Tibial nerve (tissue), 4 donors: ENCODE measurements at places on chromosomes 2 and 18. TPM values are rescaled to one million over a fixed set of nuclear protein-coding genes. Genes with fewer than 3 reads are reported as not detected.

The POTEJ gene
- not detected for total RNA-seq

The SLC14A1 gene
- 0.39 TPM for total RNA-seq

The PTH2R gene
- total RNA-seq, result not detected

The BOK gene
- 61.2 TPM for total RNA-seq

The SULT6B1 gene
- total RNA-seq, result not detected

The CRYGD gene
- not detected for total RNA-seq

The KRTCAP3 gene
- total RNA-seq, result not detected

The CAVIN2 gene
- total RNA-seq, result 47.9 TPM

The TRIP12 gene
- 190 TPM for total RNA-seq

The KYNU gene
- 4.8 TPM for total RNA-seq

The ALK gene
- 0.39 TPM for total RNA-seq

The KLHL41 gene
- 0.90 TPM for total RNA-seq

The FOXI3 gene
- not detected for total RNA-seq

The LAMA1 gene
- 1.2 TPM for total RNA-seq

The OSR1 gene
- total RNA-seq, result 20.7 TPM

The BOD1L2 gene
- total RNA-seq, result not detected

The ASIC4 gene
- total RNA-seq, result 3.0 TPM

The CFAP65 gene
- total RNA-seq, result not detected

The VSNL1 gene
- 1.2 TPM for total RNA-seq

The C18orf54 gene
- 3.3 TPM for total RNA-seq

The KCNF1 gene
- not detected for total RNA-seq

The DSC3 gene
- 11.4 TPM for total RNA-seq

The SERPINB4 gene
- not detected for total RNA-seq

The RNF152 gene
- total RNA-seq, result 12.3 TPM
